ENCODE measurements at places on chromosomes 5 and 9. TPM values are rescaled to one million over a fixed set of nuclear protein-coding genes. Genes with fewer than 3 reads are reported as not detected.

DNA sequence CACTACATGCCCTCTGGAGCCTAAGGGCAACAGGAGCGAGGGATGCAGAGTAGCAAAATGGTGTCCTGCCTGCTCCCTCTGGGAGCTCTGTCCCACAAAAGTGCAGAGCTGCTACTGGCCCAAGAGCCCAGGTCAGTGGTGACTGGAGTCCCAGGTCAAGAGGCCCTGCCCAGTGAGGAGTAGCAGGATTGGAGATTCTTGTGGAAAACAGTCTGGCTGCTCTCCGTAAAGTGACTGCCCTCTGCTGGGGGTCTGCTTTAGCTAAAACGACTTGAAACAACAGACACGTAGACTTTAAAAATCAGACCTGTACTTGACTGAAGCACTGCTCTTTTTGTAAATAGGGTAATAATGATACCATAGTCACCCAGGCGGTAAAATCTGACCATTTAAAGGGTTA is 917.0 kb downstream of the MAT2B start:
- DNase-seq: no peak

DNA sequence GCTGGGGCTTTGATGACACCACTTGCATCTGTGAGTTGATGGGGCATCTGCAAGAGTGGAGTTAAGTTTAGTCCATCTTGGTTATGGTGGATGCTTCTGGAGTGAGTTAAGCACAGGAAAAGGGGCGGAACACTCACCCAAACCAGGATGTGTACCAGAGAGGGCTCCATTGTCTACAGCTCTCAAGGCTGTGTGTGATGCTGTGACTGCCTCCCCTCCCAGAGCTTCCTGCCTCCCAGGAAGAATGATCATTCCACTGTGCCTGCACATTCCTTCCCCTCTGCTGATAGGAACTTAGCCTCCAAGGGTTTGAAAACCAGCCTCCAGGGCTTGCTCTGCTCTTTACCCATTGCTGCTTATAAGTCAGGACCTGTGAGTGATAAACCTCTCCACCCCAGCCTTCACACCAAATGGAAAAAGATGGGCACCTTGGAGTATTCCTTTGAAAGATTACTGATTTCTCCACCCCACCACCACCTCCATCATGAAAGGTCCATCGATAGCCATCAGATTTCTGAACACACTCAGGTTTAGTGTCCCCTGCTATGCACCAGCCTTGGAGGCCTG is 160.1 kb upstream of the SPRY4 start:
- DNase-seq: no peak

DNA sequence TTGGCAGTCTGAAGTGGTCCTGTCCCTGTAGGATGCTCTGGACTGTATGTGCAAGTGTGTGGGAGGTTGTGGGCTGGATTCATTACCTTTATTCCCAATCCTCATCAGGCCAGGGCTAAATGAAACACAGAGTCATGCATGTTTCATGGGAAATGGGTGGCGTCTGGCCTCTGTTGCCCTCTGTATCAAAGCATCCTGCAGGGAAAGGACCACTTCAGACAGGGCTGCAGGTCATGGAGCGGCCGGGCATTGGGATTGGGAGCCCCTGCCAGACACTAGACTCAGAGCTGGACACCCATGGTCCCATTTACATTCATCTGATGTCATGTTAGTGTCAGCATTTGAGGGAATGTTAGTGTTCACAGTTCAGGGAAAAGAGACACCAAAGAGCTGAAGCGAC is 53.8 kb downstream of the UBE2QL1 start:
- no peak for DNase-seq

DNA sequence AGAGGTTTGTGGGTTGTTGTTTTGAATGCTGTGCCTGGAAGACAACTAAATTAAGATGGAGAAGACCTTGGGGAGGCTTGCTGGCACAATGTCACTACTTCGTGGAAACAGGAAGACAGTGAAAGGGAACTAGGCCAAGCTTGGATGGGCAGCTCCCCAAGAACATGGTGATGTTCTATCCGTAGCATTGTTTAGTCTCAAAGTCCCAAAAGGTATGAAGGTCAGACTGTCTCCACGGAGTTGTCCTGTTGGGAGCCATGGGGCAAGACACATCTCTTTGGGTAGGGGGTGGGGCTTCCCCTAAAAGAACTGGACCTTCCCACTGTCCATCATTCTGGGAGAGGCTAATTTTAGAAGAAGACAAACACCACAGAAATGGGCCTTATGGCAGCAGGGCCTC is 140.5 kb downstream of the ENTREP1 start:
- no peak for DNase-seq

DNA sequence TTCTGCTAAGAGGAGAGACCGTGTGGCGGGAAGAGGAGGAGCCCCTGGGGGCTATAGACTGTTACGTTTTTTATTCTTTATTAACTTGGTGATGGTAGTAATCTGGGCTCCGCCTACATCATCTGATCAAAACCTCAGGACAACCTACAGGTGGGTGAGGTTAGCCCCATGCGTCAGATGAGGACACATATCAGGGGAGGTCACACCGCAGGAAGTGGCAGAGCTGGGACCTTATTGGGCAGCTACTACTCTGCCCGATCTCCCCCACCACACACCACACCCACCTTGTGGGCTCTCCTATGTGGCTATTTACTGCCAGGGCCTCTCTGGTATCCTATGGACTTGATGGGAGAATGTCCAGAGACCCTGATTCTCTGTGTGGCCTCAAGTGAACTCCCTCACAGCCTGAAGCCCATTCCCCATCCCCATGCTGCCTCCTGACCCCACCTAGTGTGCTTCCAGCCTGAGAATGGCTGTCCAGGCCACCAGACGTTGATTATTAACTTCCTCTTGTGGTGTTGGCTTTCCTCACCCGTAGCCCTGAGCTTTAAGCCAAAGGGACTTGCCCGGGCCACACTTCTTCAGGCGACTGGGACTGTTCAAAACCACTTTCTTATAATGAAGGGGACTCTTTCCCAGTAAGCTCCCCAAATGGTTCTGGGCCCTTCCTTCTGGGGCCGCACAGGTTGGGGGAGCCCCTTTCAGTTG is 8.2 kb downstream of the UNC5A start:
- no peak for DNase-seq

- DNase-seq: no peak
These were observed 81.5 kb upstream of the ASTN2 start for GRCh38 chr9:117496307-117496706.

- no peak for DNase-seq
These were observed 118.9 kb upstream of the S1PR3 start for GRCh38 chr9:88872192-88872946.

DNA sequence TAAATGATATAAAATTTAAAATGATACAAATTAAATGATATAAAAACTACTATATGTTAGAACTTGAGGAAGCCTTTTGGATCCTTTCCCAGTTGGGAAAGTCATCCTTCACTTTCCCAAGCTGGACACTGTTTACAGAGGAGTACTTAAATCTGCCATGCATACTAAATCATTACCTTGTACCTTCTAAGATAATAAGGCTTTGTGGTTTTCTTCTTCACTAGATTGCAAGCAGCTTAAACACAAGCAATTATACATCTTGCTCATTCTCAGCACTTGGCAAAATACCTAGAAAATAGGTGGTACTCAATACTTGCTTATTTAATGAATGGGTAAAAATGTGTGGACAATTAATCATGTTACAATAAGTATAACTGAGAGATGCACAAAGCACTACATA is 666.8 kb downstream of the PTPRD start:
- no peak for DNase-seq

GRCh38 chr9:131677049-131677443 is 62.8 kb downstream of the RAPGEF1 start:
- DNase-seq: no peak

- no peak for DNase-seq
These were observed 465.0 kb downstream of the EBF1 start for GRCh38 chr5:158634714-158635113.

DNA sequence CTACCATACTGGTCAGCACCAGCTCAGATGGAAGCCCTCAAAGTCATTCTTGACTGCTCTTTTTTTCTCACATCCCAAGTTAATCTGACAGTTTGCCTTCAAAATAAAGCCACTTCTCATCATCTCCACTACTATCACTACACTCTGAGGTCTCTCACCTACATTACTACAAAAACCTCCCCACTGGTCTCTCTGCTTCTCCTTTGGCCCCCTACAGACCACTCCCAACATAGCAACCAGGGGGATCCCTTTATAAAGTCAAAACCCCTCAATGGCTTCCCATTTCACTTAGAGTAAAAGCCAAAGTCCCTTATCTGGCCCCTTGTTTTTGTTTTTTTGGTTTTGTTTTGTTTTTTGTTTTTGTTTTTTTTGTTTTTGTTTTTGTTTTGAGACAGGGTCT is 4.6 kb downstream of the ARAP3 start:
- DNase-seq: no peak

The PCDHB4 gene
- total RNA-seq: not detected

The OTP gene
- not detected for total RNA-seq

The HAVCR1 gene
- total RNA-seq: 1.4 TPM

The LCN10 gene
- total RNA-seq: 0.90 TPM

The SPATA9 gene
- not detected for total RNA-seq

The CDHR2 gene
- 2.4 TPM for total RNA-seq

The MEIKIN gene
- 1.5 TPM for total RNA-seq
